Amniotic stem cell (primary cell): ENCODE measurements at places on chromosomes 3 and 15.

- no peak for DNase-seq
Measured at GRCh38 chr15:94029495-94029894, 201.9 kb upstream of the MCTP2 start.

- DNase-seq, result no peak
Measured at GRCh38 chr3:193693774-193694173, 100.8 kb downstream of the OPA1 start.

DNA sequence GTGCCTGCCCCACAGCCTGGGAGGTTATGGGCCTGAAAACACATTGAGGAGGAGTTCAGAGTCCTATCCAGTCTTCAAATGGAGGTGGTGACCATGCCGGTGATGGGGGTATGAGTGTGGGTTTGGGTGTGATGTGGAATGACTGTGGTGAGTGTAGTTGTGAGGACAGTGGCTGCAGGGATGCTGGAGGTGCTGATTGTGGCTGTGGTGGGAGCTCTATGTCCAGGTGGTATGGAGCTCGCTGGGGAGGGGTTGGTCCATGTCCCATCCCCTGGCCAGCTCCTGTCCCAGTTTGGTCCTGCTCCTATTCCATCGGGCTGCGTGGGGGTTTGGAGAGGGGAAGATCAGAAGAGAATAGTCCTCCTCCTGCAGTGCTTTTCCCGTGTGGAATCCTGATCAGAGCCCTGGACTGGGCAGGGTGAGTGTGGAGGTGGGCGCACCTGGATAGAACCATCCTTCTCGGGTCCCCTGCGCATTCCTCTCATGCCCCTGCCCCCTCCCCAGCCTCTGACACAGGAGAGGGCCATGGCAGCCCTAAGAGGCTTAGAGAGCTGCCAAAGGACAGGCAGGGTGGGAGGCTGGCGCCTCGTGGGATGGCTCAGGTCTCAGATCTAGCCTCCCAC, 23.0 kb upstream of the GOLGA6C start:
- no peak for DNase-seq

GRCh38 chr3:148500881-148501280, 196.8 kb upstream of the AGTR1 start:
- no peak for DNase-seq

DNA sequence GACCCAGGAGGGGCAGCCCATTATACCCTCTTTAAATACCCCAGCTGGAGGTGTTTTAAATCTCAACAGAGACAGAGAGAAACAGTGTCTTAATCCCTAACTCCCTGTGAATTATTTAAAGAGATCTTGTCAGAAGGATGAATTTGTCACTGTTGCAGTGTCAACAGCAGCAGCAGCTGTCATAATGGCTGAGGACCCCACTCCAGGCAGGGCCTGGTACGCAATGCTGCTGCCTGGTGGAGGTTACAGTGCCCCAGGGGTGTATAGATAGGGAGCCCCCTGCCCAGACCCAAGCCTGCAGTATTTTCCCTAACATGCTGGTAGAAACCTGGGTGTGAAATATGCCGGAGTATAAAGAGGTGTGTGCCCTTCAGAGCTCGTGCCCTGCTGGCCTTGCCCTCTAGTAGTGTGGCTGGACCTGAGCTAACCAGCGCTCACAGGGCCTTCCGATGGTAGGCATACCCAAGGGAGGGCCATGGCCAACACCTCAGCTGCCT, 143.0 kb downstream of the EPHB1 start:
- DNase-seq, result no peak

- no peak for DNase-seq
Measured at GRCh38 chr15:101193806-101194545, 57.9 kb downstream of the CHSY1 start.

DNA sequence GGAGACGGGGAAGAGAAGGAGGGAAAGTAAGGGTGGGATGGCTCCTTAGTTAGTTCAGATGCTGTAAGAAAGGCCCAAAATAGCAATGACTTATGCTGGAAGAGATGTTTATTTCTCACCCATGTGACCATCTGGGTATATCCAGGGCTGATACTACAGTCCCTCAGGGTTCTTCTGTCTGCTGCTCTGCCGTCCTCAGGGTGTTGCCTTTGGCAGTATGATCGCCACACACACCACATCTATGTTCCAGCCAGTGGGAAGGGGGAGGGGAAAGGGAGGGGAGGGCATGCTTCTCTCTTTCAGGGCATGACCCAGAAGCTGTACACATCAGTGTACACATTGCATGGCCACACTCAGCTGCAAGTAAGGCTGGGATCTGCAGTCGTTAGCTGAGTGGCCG, 10.2 kb downstream of the CD276 start:
- DNase-seq, result no peak

DNA sequence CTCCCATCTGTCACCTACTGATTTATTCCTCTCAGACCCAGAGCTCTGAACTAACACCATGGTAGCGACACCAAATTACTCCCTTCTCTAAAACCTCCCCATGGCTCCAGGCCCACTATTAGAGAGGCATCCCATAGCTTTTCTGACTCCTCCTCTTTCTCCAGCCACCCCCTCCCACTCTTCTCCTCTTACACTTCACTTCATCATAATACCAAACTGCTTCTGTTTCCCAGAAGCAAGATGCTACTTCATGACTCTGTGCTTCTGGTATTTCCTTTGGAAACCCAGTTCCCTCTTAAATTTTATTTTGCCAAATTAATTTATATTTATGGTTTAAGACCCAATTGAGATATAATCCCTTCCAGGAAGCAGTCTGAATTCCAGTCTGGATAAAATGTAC, 465.1 kb upstream of the PDZRN3 start:
- no peak for DNase-seq

DNA sequence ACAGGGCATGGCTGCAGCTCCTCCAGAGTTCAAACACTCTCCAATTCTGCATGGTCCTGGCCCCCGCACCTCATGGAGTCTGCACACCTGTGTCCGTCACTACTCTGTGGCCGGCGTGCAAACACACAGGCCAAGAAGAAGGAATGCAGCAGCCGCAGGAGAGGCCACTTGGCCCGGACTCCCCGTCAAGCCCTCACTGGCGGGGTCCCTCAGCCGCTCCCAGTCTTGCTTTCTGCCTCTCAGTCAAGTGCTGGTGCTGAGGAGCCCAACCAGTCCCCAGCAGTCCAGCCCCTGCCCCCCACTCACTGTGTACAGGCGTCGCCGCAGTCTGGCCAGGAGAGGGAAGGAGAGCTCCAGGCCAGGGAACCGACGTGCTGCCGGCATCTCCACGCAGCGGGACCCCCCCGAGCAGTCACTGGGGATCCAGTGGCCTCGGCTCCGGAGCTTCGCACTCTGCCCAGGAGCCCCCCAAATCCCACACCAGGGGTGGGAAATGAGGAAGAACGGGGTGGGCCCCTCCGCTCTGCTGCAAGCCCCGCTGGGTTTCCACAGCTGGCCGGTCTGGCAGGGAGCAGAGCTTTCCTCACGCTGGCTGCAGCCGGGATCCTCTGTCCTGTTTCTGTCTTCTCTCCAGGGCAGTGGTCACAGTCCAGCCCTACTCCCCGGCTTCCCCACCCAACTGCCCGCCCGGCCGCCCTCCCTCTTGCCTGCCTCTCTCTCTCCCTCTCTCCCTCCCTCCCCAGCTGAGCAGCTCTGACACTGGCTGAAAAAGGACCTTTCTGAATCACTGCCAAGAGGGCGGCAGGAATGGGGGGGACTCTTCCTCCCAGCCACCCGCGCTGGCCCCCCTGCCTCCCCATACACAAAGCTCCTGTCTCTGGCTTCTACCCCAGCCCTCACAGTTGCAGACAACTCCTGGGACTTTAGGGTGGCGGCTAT, 16.0 kb downstream of the TNK2 start:
- no peak for DNase-seq

- no peak for DNase-seq
Measured at GRCh38 chr3:157581371-157581770, 78.2 kb upstream of the VEPH1 start.

DNA sequence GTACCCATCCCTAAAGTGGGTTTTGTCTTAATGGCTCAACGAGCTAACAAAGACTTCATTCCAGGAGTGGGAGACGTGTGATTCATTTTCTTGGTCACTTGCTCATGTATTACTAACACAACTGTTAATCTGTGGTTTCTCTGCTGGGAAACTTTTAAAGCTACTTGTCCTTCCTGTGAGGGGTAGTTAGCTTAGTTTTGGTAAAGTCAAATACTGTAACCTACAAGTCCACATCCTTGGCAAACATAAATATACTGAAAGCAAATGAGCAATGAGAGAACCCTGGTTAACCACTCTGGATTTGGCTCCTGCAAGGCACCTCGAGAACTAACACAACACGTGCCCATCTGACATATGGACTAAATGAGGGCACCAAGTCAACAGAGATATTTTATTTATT, 19.9 kb downstream of the NOX5 start:
- DNase-seq, result no peak

GRCh38 chr3:127035677-127036076, 52.8 kb downstream of the PLXNA1 start:
- DNase-seq, result no peak

DNA sequence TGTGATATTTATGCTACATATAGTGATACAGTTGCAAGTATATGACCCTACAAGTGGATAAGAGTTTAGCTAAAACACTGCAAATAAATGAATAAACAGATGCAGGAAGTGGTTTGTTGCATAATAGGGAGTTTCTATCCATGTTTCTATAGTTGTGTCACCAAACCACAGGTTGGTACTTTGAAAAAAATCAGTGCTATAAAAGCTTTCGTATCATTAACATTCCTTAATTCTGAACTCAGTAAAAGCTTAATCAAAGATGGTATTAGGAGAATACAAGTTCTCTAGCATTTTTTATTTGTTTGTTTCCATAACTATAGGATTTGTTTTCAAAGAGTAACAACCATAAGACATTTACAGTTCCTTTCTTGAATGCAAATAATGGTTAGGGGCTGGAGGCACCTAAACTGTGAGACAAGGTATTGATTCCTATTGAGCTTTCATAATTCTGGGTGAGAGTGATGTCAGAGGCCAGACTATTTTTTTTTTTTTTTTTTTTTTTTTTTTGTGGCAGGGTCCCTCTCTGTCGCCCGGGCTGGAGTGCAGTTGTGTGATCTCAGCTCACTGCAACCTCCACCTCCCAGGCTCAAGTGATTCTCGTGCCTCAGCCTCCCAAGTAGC, 29.6 kb downstream of the CPOX start:
- DNase-seq, result no peak

DNA sequence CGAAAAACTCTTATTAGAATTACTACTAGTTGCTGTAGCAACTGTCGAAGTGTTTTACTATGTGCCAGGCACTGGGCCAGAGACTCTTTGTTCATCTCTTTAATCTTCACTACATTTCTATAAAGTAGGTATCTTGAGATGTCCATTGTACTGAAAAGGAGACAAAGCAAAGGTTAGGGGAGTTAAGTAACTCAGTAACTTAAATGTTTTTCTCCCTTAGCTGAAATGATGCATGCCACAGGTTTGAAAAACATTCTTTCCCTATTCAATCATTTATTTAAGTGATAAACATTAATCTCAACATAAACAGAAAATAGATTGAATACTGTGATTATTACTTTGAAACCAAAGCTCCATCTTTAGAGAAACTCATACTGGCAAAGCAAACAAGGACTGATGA, 776.2 kb downstream of the FHIT start:
- no peak for DNase-seq

DNA sequence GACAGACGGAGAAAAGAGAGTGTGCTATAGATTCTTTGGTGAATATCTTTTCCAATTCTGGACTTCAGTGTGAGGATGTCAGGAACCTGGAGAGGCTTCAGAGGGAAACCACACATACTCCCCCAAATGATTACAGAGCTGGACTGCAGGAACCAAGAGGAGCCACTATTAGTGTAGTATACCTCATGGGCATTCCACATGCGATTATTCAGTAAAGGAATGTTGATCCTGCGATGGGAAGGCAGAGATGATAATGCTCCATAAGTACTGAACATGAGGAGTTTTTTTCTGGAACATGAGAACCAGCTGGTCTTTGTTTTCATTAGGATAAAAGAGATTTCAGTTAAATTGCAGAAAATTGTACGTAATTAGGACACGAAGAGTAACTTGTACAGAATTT, 18.7 kb downstream of the STARD9 start:
- DNase-seq, result no peak

DNA sequence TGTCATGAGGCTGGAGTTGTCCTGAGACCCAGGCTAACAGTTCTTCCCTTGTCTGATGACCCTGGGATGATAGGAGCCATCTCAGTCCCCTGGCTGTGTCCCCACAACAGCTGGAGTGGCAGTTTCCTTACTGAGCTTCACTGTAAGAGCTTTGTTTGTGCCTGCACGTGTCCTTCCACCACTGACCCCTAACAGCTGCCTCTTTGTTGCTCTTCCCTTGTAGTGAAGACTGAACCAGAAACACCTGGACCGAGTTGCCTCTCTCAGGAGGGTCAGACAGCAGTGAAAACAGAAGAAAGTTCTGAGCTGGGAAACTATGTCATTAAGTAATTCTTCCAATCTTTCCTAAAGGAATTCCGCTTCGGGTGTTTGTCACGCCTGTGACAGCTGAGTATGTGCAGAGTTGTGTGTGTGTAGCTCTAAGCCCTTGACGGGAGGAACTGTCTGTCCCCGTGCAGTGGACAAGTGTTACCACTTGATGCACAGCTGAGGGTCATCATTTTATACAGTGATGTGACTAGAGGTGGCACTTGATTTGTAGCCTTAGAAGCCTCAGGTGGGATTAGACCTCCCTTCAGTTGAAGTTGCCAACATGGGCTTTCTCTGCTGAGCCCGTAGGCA, 25.0 kb downstream of the MAP6D1 start:
- DNase-seq, result no peak

- no peak for DNase-seq
Measured at GRCh38 chr3:71724584-71725270, 475 bp downstream of the EIF4E3 start.

DNA sequence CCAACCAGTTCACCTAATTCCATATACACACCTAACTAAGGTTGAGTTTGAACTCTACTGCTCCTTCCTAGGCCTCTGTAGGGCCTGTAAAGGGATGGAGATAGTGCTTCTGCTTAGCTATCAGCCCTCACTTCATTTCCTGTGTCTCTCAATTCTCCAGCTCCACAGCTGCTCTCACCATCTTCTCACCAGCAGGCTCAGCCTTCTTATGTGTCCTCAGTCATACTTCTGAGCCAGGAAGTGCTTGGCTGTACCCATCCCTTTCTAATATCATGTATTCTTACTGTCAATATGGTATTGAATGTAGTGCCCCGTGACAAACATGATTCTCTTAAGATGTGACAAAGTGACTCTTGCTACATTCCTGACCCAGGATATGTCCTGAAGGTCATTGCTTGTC, 116.9 kb downstream of the SLC9A9 start:
- no peak for DNase-seq

- no peak for DNase-seq
Measured at GRCh38 chr3:16148213-16148612, 26.3 kb upstream of the GALNT15 start.

DNA sequence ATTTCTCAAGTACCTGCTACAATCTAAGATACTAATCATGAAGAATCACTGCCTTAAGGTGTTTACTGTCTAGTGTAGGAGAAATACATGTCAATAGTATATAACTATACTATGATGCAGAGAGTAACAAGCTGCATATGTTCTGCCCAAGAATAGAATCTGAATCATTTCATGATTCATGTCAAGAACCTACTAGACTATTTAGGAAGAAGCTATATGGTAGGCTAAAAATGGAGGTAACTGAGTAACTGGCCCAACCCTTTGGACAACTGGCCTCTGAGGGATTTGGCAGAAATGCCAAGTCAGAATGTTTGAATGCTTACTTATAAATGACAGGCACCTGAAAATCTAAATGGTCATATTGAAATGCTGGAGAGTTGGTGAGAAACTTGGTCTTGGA, 59.9 kb upstream of the DGKG start:
- no peak for DNase-seq

- no peak for DNase-seq
Measured at GRCh38 chr15:37397266-37398022, 297.1 kb upstream of the MEIS2 start.

- no peak for DNase-seq
Measured at GRCh38 chr3:195101001-195101583, 169.9 kb downstream of the XXYLT1 start.
